ENCODE measurements at places on chromosomes 7 and 10. TPM values are rescaled to one million over a fixed set of nuclear protein-coding genes. Genes with fewer than 3 reads are reported as not detected.

The THNSL1 gene
- 4.5 TPM for total RNA-seq

The ARMS2 gene
- not detected for total RNA-seq

The SEMA4G gene
- 1.1 TPM for total RNA-seq

The TMEM130 gene
- total RNA-seq = 0.13 TPM

The TRIM50 gene
- not detected for total RNA-seq

The EPO gene
- total RNA-seq = not detected

The POMZP3 gene
- 10.3 TPM for total RNA-seq

The AZGP1 gene
- total RNA-seq = 47.4 TPM

The FAM13C gene
- 6.3 TPM for total RNA-seq

The ELOVL3 gene
- total RNA-seq = not detected

The NUTM2A gene
- total RNA-seq = 2.2 TPM

The LRIT1 gene
- not detected for total RNA-seq

The JCAD gene
- 19.7 TPM for total RNA-seq

The RBM33 gene
- 38.7 TPM for total RNA-seq

The ADAM8 gene
- 2.8 TPM for total RNA-seq

The OR6V1 gene
- total RNA-seq = not detected

The PCLO gene
- 1.6 TPM for total RNA-seq

The NPC1L1 gene
- 0.13 TPM for total RNA-seq

The RNF32 gene
- not detected for total RNA-seq

The SLC26A3 gene
- total RNA-seq = not detected

The STEAP2 gene
- total RNA-seq = 10.4 TPM

The NUTM2E gene
- 0.27 TPM for total RNA-seq

The ASB10 gene
- 36.4 TPM for total RNA-seq

The SPDYE9 gene
- total RNA-seq = not detected

The SPDYE8 gene
- total RNA-seq = not detected

The IKZF1 gene
- 3.2 TPM for total RNA-seq

The BICC1 gene
- 3.6 TPM for total RNA-seq

The TRIM4 gene
- total RNA-seq = 13.5 TPM

The PPP1R3A gene
- 109 TPM for total RNA-seq

The ZNF239 gene
- 1.4 TPM for total RNA-seq

The PRLHR gene
- total RNA-seq = not detected

The STYXL1 gene
- 19.1 TPM for total RNA-seq

The TRPV5 gene
- not detected for total RNA-seq

The TMEM140 gene
- total RNA-seq = 13.1 TPM

The COL26A1 gene
- total RNA-seq = not detected

The MIOS gene
- 30.8 TPM for total RNA-seq

The LRRN3 gene
- total RNA-seq = 0.52 TPM

The PROSER2 gene
- 3.3 TPM for total RNA-seq

The ADCY1 gene
- 2.8 TPM for total RNA-seq

The CPA1 gene
- total RNA-seq = 3.8 TPM

The SFTPA1 gene
- not detected for total RNA-seq

The ANAPC16 gene
- 217 TPM for total RNA-seq

The ITGB8 gene
- 2.0 TPM for total RNA-seq

The ITPRID1 gene
- total RNA-seq = not detected

The PLAU gene
- total RNA-seq = 9.8 TPM

The STX1A gene
- total RNA-seq = 1.6 TPM

The KMT2E gene
- total RNA-seq = 46.7 TPM

The CACNA2D1 gene
- 74.8 TPM for total RNA-seq

The SPDYE1 gene
- not detected for total RNA-seq

The EMX2 gene
- not detected for total RNA-seq

The PILRA gene
- 0.69 TPM for total RNA-seq

The LBX1 gene
- not detected for total RNA-seq

The IMMP2L gene
- 8.9 TPM for total RNA-seq

The MMP21 gene
- total RNA-seq = 0.25 TPM
